ENCODE measurements at places on chromosomes 5 and 9.
A peak's percentile ranks its signal among the peaks of the same experiment; 100 is the strongest.

DNA sequence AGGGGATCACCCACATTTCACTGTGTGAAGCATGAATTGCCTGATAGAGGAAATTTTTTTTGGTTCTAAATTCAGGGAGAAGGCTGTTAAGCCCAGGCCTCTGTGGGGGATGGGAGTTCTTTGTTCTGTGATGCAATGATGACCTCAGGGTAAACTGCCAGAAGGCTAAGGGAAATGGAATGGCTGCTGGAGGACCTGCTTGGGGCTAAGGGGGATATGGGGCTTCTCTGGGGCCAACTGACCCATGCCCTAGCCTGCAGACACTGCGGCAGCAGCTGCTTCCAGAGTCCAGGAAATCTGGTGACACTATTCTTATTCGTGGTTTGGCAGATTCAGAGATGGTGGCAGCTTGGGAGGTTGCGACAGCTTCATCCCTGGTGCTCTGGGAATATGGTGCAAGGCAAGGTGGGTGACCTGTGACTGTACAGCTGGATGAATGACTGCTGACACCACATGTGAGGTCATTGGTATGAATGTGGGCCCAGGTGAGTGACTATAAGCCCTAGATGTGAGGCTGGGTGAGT, 30.3 kb downstream of the VCP start:
- DNase-seq: no peak

DNA sequence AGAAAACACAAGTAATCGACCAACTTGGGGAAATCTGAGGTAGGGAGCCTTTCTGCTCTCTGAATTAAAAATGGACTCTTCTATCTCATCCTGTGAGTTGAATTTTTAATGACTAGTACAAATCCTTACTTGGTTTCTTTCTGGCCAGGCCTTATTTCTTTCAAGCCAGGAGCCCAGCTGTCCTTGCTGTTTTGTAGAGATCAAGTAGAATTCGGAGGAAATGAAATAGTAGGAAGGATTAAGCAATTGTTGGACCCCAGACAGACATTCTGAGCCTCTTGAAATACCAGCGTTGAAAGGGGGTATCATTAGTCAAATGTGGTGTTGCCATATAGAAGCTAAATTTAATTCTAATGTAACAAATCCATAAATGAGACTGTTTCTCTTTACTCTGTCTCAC, 53.7 kb upstream of the SMIM15 start:
- no peak for DNase-seq

DNA sequence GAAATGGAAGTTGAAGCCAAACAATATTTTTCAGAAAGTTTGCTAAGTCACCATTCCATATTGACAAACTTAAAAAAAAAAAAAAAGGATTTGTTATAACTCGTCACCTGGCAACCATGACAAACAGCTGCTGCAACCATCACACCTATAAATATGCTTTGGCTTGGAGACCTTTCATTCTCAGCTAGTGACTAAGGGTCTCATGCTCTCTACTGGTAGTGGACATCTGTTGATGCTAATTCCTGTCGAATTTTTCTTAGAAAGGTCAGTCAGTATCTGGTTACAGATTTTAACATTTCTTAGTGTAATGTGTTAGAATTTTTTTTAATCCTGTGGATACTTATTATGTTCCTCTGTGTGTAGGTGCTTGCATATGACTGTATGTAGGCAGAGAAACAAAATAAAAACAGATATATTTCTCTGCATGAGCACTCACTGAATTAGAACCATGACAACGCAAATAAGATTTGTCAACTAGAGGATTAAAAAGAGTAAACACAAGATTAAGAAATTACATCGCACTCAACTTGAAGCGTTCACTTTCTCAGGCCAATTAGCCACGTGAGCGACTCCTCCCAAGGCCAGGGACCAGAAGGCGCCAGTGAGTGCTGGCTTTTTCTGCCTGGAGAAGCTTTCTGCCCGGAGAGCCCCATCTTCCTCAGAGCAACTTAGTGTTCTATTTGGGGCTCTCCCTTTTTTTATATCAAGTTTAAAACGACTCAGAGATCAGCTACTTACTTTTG, 27.0 kb upstream of the ZNF622 start:
- DNase-seq: no peak

GRCh38 chr5:168656633-168657032, 77.5 kb upstream of the PANK3 start:
- DNase-seq: no peak

- peak; percentile 70 for DNase-seq
These were observed 962 bp upstream of the NR6A1 start for GRCh38 chr9:124771867-124772679.

GRCh38 chr5:139287890-139288635, 5.5 kb upstream of the MATR3 start:
- no peak for DNase-seq

GRCh38 chr9:129023908-129024233, 4.3 kb downstream of the SH3GLB2 start:
- DNase-seq: no peak

DNA sequence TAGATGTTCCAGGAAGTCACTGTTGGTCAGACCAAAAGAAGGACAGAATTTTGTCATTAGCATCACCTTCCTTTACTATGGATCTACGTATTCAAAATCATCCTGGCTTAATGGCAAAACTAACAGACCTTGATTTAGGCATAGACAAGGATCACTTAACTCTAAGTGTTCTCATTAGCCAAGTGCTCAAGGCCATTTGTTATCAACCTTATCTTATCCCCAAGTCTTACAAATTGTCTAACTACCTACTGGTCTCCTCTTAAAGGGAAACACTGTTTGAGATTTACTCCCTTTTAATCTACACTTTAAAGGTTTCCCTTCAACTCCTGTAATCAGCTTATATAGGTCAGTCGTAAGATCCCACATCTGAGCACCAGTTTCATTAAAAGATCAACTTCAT, 1197.5 kb upstream of the C9orf72 start:
- no peak for DNase-seq

DNA sequence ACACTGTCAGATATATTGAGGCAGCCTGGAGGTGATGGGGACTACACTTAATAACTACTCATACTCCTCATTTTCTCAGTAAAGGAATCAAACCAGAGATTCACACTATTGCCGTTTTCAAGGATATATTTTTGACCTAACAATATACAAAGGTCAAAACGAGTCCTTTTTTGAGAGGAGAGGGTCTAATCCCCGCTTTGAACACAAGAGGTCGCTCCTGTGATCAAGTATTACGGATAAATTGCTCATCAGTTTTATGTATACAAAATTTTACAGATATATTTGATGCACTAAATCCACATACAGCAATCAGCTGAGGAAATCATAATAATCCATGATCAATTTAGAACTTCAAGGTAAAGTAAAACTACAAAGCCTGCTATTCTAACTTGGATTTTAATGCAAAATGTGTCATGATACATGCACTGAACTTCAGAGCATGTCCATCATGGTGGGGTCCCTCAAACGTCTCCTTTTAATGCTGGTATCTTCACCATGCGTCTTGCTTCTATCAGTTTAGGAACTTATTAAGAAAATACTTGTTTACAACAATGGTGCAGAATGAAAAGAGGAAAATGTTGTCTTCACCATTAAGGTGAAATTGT, 2.5 kb upstream of the ISL1 start:
- no peak for DNase-seq

DNA sequence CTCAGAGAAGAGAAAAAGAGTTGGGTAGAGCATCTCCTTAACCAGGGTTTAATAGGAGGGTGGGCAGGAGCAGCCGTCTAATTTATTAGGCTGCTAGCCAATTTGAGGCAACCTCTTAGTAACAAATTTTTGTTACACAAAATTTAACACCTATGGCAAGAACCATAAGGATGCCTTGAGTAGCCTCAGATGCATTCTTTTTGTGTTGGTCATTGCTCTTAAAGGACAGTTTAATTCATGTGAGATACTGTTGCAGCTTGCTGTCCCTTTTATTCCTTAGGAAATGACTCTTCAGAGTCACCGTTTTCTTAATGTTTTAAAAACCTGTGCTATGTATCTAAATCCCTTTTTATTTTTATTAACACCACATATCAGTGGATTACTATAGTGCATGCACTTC, 255.1 kb downstream of the MAST4 start:
- no peak for DNase-seq

DNA sequence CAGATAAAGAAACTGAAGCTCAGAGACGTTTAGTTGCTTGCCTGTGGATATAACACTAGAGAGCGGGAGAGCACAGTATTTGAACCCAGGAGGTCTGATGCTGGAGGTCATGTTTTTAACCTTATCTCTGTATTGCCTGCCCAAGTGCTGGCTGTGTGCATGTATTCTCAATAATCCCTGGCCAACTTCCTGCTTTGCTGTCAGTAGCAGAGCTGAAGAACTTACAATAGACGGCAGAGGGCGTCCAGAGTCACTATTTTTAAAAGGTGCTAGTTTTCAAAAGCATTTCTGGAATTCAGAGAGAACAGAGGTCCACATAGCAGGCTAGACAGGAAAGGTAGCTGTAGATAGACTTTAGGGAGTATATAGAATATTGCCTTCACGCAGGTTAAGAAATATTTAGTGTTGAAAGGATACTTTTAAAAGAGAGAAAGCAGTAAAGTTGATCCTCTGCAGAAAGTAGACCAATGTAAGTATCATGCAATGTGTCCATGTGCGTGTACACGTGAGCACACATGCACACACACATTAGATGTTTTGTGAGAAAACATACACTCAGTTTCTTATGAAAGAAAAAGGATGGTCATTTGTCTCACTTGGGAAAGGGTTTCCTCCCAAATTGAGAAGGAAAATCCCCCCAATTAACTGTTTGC, 46.3 kb downstream of the PTCD2 start:
- DNase-seq: peak; percentile 43

- no peak for DNase-seq
These were observed 169.8 kb upstream of the GRAMD2B start for GRCh38 chr5:126253406-126253805.

- no peak for DNase-seq
These were observed 41.4 kb downstream of the FABP6 start for GRCh38 chr5:160270704-160271103.
